ENCODE measurements at places on chromosomes 12 and 14.
A peak's percentile ranks its signal among the peaks of the same experiment; 100 is the strongest.

GRCh38 chr12:80262346-80262745, 163.0 kb downstream of the OTOGL start:
- DNase-seq: no peak

DNA sequence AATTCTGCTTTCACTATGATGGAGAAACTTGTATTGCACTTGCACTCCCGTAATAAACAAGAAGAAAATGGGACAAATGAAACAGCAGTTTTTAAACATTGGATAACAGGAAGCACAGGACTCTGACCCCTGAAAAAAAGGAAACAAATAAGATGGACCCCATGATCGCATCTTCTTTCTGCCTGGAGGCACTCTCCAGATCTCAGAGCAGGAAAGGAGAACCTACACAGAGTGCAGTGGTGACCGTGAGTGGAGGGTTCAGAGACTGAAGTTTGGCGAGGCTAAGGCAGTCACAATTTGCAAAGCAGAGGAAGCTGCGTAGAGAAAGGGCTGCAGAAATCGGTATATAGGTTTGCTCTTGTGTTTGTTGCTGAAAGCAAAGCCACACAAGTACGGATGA, 6.1 kb upstream of the FGF6 start:
- no peak for DNase-seq

DNA sequence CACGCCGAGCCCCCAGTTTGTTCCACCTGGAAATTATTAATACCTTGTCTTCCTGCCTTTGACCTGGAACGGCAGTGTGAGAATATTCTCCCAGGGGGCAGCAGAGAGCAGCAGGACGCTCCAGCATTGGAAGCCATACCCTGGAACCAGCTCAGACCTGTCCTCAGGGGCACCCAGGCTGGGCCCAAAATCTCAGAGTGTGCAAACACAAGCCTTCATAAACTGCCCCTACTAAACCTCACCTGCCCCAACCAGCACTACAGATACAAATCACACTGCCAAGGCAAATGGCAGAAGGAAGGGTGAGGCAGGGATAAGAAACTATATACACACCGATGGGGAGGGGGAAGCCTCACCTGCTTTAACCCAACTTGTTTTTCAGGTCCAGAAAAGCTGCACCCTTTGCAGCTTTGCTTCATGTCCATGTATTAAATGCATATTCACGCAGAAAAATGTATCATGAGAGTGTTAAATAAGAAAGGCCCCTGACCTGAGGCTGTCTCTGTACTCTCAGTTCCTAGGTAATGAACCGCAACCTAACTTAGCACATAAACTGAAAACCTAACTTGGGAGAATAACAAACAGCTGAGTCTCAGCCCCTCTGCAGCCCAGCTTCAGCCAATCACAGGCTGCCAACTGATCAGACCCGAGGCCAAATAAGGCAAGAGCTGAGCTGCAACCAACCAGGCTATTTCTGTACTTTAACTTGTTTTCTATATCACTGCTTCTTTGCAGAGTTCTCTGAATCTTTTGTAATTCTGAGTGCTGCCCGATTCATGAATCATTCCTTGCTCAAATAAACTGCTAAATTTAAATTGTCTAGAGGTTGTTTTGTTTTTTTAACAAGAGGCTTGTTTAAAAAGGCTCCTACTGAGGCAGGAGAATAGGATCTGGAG, 130.1 kb downstream of the SPTSSA start:
- DNase-seq: peak; percentile 56

- DNase-seq: no peak
Measured at GRCh38 chr12:75432924-75433323, 42.0 kb downstream of the GLIPR1L2 start.

DNA sequence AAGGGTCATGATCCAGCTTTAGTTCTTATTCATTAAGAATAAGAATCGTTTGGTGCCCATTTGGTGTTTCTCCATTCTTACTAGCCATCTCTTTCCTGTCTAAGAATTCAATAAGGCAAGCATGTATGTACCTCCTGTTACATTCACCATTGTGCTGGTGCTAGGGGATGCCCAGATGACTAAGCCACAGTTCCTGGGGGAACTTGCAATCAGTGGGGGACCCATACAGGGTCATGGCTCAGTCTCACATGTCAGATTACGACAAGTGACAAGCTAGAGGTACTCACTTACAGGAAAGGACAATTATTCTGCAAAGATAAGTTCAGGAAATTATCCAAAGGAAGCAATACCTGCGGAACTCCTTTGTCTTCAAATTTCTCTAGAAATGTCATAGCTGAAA, 125.4 kb downstream of the STXBP6 start:
- DNase-seq: no peak

DNA sequence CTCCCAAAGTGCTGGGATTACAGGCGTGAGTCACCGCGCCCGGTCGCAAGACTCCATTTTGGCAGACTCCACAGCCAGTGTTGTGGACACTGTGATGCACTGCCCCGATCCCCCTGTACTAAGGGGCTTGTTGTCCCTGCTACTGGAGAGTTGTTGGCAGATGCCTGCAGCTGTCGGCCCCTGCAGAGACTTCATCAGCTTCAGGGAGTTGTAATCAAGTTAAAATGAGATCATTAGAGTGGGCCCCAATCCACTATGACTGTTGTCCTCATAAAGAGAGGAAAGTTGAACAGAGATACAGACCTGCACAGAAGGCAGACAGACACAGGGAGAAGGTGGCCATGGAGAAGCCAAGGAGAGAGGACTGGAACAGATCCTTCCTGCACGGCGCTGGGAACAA, 23.7 kb upstream of the TUBA1A start:
- DNase-seq: no peak

DNA sequence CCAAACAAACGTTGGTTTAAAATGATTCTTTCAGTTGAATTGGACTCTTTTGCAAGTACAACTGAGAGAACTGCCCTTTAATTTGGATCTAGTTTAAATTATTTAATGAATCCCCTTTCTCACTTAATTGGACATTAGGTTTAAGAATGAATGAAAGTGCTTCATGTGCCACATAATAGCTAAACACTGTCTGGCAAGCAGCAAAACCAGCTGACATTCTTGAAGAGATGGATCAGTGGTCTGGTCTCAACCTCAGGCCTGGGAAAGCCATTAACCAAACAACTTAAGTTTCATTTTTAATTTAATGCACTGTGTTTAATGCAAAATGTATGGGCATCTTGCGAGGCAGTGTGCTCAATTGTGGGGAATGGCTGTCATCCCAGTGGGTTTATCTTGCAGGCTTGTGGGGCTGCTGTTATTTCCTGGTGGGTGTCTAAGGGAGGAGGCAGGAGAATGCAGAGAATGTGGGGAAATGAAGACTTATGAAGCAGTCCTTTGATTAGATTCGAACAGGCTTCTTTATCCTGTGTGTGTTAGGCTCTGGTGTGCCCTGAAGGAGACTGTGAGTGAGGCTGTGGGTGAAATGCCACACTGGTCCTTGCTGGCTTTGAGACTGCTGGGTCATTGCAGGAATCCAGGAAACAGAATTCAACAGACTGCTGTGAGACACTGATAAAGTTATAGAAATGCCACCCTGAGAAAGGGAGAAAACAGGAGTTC, 144.1 kb upstream of the PELI2 start:
- DNase-seq: no peak

DNA sequence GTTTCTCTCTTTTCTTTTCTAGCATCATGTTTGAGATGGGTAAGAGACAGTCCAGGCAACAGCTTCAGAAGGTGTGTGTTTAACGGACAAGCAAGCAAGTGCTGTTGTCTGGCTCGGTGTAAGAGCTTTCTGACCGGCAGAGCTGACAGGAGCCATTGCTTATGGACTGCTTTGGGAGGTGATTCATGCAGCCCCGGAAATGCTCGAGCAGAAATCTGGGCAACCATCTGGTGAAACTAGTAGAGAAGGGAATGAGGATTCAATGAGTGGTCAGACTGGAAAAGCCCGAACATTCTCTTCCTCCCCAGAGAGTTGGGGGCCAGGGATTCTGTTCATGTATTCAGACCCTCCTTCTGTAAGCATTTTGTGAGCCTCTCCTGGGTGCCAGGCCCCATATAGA, 24.4 kb downstream of the TUNAR start:
- DNase-seq: no peak

DNA sequence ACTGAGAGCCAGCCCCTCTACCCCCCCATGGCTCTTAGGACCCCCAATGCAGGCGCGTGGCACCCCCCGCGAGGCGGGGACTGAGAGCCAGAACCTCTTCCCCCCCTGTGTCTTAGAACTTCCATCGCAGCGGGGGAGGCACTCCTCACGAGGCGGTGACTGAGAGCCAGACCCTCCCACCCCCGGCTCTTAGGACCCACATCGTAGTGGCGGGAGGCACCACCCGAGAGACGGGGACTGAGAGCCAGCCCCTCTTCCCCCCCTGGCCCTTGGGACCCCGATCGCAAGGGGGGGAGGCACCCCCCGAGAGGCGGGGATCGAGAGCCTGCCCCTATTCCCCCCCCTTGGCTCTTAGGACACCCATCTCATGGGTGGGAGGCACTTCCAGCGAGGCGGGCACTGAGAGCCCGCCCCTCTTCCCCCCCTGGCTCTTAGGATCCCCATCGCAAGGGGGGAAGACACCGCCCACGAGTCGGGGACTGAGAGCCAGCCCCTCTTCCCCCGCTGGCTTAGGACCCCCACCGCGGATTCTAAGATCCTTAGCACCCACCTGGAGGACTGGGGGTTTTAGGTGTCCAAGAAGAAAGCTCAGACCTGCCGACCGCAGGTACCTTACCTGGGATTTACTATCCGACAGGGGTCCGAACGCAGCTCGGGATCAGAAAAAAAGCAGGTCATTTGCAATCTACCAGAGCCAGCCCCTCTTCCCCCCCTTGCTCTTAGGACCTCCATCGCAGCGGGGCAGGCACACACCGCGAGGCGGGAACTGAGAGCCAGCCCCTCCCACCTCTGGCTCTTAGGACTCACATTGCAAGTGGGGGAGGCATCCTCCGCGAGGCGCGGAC, 44.9 kb downstream of the DDX11 start:
- peak; percentile 8 for DNase-seq

DNA sequence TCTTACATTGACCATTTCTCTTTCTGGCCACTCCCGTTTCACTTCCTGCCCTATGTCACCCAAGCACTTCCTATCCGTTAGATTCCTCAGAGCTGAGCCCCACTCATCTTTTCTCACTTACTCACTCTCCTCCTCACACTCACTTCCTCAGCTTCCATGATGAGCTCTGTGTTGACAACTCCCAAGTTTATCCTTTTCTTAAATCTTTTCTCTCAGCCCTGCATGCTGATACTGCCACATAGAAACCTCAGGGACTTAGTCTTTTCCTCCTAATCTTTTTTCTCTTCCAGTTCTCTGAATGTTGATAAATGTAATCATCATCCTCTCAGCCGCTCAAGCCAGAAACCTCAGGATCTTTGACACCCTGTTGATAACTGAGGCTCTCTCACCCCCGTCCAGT, 99.6 kb downstream of the ANO6 start:
- no peak for DNase-seq

DNA sequence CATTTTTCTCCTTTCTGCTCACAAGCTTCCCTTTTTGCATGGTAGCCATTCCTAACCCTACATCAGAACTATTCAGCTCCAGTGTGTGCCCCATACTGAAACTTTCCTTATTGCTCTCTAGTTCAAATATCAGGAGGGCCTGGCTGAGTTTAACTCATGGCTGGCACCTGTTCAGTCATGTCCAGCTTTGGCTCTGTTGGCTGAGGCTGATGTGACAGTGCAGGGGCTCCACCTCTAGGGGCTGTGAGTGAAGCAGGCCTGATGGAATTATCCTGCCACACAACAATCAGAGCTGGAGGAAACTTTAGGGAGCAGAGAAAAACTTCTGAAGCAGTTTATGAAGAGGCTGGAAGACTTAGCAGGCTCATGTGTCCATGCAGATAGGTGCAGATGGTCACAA, 8.5 kb downstream of the COQ6 start:
- no peak for DNase-seq

DNA sequence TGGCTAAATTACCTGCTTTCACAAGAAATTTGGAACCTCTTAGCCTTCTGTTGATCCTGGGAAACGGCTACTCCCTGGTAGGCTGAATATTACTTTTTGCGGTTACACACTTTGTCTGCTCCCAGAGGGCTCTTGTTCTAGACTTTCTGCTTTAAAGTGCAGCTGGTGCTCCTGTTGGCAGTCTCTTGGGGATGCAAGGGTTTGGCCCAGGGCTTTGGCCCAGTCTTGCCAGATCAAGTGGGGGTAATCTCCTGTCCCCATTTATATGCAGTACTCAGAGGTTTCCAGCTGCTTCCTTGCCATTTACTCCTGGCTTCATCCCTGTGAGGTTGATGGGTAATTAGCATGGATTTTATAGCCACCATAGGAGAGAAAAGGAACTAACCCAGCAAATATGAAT, 558.2 kb upstream of the MIS18BP1 start:
- no peak for DNase-seq

Measured in CD4-positive, alpha-beta T cell treated with Interleukin-17A for 1 hour (primary cell).